ENCODE measurements at places on chromosomes 1 and 21.

GRCh38 chr1:90713741-90714509, 3.2 kb downstream of the BARHL2 start:
- DNase-seq: no peak

DNA sequence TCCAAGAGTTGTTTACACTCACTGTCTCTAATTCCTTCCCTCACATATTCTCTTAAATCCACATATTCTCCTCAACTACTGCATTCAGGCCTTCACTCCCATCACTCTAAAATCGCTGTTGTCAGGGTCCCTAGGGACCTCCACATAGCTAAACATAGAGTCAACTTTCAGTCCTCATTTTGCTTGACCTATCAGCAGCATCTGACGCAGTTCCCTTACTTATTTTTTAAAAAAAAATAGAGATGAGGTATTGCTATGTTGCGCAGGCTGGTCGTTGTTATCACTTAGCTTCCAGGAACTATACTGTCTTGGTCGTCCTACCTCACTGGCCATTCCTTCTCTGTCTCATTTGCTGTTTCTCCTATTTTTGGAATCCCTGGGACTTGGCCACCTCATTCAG, 11.7 kb upstream of the PLEKHO1 start:
- no peak for DNase-seq

GRCh38 chr1:73100216-73100615, 817.9 kb upstream of the NEGR1 start:
- DNase-seq: no peak

- no peak for DNase-seq
These were observed 44.1 kb downstream of the S100B start for GRCh38 chr21:46560568-46561444.

DNA sequence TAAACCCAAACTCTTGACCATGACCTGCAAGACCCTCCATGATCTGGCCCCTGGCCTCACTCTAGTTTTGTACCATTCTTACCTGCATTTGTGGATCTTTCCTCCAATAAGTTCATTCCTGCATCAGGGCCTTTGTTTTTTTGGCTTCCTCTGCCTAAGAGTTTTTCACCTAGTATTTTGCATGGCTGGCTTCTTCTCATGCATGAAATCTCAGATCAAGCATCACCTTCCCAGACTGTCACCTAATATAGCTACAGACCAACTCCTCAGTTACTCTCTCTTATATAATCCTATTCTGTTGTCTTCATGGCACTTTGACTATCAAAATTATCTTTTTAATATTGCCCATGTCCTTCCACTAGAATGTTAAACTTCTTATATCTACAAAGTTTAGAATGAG, 54.2 kb downstream of the BTBD8 start:
- no peak for DNase-seq

DNA sequence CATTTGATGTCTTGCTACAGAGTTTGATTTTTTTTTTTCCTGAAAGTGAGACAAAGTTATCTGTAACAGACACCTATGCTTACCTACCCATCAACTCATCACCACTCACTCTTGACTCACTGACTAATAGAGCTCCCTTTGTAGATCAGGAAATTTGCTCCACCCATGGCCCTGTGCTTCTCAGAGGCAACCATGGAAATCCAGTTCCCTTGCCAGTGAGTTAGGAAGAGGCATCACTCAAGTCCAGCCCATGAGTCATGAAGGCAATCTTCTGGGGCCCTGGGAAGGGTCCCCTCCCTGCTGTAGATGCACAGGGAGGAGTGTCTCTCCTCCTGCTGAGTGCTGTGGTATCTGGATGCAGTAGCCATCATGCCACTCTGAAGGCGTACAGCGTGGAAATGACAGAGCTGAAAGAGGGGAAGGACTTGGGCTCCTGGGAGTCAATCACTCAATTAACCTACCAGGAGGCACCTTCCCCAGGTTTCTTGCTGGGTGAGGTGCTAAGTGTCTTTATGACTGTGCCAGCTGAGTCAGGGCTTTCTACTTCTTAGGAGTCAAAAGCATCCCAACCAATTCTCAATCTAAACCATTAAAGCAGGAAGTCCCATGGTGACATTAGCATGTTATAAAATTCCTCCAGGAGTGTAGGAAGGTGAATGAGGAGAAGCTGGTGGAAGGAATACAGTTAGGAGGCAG, 56.1 kb downstream of the DNTTIP2 start:
- DNase-seq: no peak

DNA sequence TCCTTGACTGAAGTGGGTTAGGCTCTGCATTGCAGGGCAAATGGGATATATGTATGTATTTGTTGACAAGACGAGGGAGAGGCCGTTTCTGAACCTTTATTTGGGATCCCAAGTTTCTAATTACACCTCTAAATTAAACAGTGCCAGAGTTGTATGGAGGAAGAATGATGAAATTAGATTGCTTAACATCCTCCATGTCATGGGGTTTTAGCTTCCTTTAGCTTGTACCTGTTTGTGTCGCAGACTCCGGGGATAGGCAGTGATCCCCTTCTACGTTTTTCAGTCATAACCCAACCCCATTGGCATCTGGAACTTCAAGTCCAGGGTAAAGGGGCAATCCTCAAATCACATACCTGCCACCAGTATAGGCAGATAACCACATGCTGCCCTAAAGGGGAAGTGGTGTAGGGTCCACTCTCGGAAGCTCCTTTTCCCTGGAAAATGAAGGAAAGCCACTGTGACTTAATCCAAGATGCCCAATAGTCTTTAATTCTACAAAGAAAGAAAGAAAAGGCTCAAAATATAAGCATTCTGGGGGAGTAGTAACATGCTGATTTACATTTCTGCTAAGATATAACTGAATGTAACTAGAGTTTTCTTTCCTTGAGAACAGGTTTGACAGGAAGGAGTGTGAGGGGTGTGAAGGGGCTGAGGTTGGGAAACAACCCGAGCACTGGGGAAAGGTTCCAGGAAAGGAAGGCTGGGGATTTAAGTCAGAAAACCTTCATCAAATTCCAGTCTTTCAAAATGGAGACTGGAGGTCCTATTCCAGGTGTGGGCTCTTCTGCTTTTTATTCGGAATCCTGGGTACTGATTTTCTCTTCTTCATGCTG, 77.6 kb downstream of the RGL1 start:
- no peak for DNase-seq

DNA sequence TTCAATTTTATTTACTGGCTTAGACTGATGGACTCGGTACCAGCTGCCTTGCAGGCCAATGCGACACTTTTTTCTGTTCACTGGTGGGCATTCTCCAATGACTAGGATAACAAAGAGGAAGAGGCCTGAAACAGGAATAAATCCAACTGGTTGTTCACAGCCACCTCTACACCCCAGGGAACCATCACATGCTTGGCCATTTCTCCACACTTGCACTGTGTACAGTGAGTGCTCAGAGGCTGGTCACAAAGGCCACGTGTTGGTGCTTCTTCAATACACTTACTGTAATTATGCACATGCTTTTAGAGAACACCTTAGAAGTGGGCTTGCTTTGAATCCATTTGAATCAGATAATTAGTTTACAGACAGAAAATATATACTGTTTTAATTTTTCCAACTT, 113.4 kb downstream of the FAM78B start:
- DNase-seq: no peak

- peak; percentile 18 for DNase-seq
These were observed 4.7 kb downstream of the LAX1 start for GRCh38 chr1:203769505-203770343.

GRCh38 chr1:116501870-116502244, 69.0 kb downstream of the CD58 start:
- DNase-seq: no peak

DNA sequence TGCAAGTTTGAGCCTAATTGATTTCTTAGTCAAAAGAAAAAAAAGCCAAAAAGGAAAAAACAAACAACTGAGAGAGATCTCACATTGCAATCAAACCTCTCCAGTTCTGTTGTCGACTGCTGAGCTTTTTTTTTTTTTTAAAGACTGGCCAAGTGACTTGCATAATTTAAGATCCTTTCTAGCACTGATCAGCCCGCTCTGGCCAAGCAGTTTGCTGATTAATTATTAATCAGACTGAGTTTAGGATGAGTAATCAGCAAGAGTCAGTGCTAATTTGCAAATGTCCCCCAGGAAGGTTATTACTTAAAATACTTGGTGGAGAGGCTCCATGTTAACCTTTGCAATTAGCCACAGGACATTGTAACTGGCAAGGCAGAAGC, 39.3 kb downstream of the HMGB4 start:
- DNase-seq: no peak

DNA sequence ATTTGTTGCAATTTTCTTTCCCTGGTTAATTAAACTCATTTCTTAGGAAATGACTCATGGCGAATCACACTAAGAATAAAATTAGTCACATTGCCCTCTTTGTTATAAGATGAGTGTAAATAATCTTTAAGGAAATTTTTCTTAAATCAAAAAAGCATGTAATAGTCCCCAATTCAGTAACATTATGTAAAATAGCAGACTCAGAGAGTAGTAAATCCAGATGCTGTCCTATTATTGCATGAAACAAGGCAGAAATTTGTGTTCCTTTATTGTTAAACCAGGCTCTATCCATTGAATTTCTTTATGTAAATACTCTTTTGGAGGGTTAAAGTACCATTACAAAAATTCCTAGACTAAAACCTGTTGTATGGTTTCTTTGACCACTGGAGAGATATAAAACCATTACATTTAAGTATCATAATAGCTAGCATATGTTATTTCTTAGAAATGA, 154.5 kb upstream of the C1orf87 start:
- DNase-seq: no peak

DNA sequence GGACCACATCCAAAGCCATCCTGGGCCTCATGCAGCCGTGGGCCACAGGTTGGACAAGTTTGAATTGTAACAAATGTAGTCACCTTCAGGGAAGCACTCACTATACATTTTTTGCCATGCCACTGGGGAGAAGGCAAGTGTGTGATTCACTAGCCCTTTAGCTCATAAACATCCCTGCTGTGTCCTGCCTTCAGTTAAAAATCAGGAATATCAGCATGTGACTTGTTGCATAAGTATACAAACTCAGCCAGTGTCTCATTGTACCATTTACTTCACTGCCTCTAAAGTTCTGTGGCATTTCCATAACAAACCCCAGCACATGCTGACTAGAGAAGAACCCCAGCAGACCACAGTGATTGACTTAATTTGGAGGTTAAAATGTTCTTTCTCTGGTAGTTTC, 142.0 kb upstream of the C1orf105 start:
- DNase-seq: no peak

DNA sequence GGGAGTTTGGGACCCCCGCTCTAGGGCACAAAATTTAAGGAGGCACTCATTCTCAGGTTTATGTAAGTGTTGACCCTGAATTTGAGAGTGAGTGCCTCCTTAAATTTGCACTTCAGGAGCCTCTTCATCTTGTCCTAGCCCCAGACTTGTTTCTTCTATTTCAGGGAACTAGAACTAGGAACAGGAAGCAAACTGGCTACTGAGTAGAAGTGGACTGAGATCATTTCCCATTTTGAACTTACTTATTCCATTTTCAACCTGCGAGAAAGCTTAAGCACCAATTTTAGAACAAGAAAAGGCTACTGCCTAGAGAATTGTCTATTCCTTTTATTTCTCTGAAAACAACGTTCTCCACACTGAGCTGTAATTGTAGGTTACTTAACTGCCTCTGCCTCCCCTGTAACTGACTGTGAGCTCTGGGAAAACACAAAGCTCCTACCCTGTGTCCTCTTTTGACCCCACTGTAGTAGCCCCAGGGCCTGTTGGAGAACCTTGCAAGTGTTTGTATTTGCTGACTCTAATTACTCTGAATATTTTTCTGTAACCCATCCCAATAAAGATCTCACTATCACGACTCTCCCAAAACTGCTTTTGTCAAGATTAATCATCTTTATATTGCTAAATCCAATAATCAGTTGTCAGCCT, 2.5 kb downstream of the PPT1 start:
- peak; percentile 85 for DNase-seq

DNA sequence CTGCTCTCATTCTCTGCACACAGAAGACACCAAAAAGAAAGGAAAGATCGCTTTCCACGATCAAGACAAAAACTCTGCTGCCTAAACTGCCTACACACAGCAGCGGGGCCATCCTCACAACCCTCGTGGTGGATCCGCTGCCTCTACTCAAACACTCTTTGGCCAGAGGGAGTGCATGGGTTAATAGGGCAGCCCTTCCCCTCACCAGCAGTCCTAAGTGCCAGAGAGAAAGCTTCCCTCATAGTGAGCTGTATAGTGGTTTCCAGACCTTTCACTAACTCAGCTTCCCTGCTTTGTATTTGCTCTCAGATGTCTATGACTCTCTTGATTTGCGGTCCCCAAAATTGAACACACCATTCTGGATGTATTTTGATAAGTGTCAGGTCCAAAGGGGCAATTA, 30.9 kb downstream of the GPR161 start:
- DNase-seq: no peak

- no peak for DNase-seq
These were observed 54.7 kb downstream of the CD2 start for GRCh38 chr1:116808848-116809508.

- DNase-seq: no peak
These were observed 36.8 kb downstream of the FMO3 start for GRCh38 chr1:171127501-171127900.

- DNase-seq: no peak
These were observed 26.9 kb downstream of the RAD54L start for GRCh38 chr1:46274225-46275029.

GRCh38 chr21:37566790-37567615, 200.4 kb downstream of the DYRK1A start:
- DNase-seq: no peak

GRCh38 chr1:220170836-220171526, 77.0 kb downstream of the IARS2 start:
- no peak for DNase-seq

- DNase-seq: no peak
These were observed 70.9 kb upstream of the S1PR1 start for GRCh38 chr1:101165954-101166353.

GRCh38 chr1:156465747-156466365, 34.7 kb downstream of the MEF2D start:
- DNase-seq: no peak

GRCh38 chr21:40846587-40847411, at the start of gene DSCAM:
DSCAM (minus strand) TSS chr21:40847158; CDS start chr21:40846661, 497 bp downstream.
- DNase-seq: no peak

DNA sequence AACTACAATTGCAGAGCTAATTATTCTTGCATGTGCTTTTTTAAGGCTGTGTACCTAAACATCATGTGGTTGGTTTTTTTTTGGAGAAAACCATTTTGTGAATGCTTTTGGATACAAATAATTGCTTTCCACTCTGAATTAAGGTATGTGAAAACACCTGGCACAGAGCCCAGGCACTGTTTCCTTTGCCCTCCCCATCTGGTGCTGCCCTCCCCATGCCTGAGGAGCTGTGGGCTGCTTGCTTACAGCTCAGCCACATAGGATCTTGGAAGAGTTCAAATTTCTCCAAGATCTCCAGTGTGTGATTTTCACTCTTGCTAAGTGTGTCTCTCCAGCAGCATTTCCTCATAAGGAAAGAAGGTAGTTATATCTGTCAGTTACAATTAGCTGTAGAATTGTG, 27.8 kb downstream of the DNM3 start:
- DNase-seq: no peak

GRCh38 chr1:206703661-206704060, 19.0 kb downstream of the MAPKAPK2 start:
- DNase-seq: no peak
